Amygdala (tissue), 56 donors: ENCODE measurements at places on chromosomes 13 and 19.

DNA sequence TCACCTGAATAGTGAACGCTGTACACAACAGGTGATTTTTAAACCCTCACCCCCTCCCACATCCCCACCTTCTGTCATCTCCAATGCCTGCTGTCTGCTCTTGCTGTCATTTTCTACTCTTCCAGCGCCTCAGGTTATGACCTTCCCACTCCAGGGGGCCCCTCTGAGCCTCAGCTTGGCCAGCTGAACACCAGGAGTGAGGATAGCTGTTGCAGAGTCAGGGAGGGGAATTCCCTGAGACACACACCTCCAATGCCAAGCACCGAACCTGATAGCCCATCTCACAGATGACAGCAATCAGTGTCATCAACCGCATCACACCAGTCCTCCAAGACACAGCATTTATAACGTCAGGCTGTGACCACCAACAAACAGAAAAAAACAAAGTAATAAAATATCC is 193.5 kb downstream of the ZNF536 start:
- DNase-seq: no peak

DNA sequence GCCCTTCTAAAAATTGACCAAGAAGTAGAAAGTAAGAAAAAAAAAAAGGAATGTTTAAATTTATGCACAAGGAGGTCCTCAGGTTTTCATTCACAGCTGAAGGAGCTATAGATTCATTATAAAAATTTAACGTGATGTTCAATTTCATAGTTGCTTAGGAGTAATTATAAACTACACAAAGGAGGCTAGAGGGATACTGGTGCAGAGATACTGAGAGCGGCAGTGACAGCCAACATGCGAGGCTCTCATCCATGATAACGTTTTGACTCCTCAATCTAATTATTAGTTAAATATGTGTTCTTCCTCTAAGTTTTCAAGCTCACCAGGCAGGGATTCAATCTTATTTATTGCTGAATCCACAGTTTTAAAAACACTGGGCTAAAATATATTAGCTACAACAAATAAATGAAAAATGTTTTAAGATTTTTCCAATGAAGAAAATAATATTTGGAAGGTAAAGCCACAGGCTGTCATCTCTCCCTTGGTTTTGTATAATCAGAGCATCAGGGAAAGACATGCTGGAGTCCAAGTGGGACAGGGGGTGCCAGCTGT is 49.8 kb upstream of the TRPC4 start:
- no peak for DNase-seq

DNA sequence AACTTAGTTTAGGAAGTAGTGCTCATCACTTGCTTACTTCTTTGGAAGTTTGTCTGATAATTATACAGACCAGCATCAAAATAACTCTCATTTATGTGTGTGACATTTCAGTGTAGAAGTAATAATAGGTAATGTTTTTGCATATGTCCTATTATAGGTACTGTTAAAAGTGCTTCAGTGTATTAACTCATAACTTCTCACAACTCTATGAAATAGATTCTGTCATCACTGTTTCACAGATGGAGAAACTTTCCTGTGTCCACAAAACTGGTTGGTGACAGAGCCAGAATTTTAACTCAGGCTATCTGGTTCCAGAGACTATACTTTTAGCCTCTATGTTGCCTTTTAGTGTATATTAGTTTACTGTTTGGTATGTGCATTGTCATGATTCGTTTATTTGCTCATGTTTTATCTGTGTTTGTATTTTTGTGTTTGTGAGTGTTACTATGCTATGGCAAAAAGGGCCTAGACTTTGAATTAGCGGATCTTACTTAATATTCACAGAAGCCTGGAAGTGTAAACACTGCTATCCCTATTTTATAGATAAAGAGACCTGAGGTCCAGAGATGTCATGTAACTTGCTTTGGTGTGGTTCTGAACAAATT is 12.7 kb downstream of the LPAR6 start:
- DNase-seq: no peak

GRCh38 chr19:34298891-34299520 is 44.7 kb downstream of the GARRE1 start:
- no peak for DNase-seq

- no peak for DNase-seq
Measured at GRCh38 chr13:89227356-89227755, 1556.2 kb downstream of the SLITRK5 start.

DNA sequence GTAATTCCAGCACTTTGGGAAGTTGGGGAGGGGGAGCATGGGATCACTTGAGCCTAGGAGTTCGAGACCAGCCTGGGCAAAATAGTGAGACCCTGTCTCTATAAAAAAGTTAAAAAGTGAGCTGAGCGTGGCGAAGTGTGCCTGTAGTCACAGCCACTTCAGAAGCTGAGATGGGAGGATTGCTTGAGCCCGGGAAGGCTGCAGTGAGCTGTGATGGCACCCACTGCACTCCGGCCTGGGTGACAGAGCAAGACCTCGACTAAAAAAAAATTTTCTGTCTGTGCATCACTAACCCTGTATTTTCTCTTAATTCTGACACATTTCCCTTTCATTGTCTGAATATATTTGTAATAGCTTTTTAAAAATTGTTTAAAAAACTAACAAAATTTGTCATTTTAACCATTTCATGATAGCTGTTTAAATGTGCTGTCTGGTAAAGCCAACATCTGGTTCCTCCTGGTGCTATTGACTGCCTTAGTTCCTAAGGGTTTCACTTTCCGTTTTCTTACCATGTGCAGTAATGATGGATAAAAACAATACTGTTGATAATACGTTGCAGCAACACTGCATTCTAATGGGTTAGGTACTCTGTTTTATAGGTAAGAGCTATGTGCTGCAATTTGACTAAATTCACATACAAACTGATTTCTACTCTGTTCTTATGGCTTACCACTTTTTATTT is 29.7 kb downstream of the LATS2 start:
- DNase-seq: no peak

- no peak for DNase-seq
Measured at GRCh38 chr13:106473154-106473553, 62.3 kb downstream of the EFNB2 start.

DNA sequence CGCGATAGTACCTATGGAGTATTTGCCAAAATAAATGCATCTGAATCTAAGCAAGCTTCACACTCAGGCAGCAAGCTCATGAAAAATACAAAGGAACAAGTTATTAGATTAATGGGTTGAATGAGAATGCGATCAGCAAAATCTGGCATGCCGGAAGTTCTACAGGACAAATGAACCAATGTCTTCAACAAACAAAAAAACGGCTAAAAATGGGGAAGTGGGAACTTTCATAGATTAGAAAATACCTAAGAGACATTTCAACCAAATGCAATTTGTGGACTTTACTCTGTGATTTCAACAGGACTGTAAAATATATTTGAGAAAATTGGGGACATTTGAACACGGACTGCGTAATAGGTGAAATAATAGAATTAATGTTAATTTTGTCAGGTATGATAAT is 22.4 kb upstream of the RNASEH2B start:
- DNase-seq: no peak

- no peak for DNase-seq
Measured at GRCh38 chr19:1810439-1811160, 1.5 kb downstream of the ATP8B3 start.

GRCh38 chr19:10634430-10634829 is 9.1 kb downstream of the SLC44A2 start:
- DNase-seq: no peak

DNA sequence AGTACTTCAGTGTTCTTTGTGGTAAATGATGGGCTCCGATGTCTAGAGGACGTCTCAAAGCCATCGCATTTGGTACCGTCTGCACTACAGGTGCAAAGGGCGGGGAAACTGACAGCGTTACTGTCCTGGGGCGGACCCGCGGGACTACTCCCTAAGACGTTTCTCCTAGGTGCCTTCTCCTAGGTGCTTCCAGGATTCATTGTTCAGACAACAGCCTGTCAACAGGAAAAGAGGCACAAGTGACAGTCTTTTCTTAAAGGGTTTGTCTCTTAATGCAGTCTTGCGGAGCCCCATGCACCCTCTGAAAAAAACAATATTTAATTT is 1.4 kb downstream of the SERTM1 start:
- DNase-seq: no peak

DNA sequence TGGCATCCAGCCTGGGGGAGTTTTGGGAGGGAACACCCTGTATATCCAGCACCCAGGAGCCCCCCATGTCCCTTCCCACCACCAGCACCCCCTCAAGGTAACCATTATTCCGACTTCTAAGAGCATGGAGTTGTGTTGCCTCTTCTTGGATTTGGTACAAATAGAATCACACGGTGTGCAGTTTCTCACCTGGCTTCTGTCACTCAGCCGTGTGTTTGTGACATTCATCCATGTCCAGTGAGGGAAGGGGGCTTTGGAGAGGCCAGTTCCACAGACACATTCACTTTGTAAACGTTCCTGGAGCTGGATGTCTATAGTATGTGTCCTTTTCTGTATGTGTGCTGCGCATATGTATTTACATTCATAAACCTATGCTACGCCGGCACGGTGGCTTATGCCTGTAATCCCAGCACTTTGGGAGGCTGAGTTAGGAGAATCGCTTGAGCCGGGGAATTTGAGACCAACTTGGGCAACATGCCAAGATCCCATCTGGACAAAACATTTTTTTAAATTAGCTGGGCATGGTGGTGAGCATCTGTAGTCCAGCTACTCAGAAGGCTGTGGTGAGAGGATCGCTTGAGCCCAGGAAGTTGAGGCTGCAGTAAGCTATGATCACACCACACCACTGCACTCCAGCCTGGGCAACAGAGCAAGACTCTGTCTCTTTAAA is 36.6 kb downstream of the MYH14 start:
- no peak for DNase-seq

DNA sequence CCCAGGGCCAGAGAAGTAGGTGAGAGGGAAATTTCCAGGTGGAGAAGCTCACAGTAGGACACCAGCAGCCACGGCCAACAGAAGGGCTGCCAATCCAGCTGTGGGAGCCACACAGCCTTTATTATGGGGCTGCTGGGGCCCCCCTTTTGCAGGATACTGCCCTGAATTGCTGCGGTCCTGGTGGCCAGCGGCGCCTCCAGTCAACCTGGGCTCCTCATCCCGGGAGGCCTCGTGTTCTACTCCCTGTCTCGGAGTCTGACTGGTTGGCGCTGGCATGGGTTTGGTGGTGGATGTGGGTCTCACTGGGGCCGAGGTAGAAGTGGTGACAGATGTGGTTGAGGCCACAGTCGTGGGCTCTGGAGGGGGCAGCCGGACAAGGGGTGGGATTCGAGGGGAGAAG is 4.1 kb downstream of the LYPD3 start:
- DNase-seq: no peak
